ENCODE measurements at places on chromosomes 13 and 19.
A peak's percentile ranks its signal among the peaks of the same experiment; 100 is the strongest.

DNA sequence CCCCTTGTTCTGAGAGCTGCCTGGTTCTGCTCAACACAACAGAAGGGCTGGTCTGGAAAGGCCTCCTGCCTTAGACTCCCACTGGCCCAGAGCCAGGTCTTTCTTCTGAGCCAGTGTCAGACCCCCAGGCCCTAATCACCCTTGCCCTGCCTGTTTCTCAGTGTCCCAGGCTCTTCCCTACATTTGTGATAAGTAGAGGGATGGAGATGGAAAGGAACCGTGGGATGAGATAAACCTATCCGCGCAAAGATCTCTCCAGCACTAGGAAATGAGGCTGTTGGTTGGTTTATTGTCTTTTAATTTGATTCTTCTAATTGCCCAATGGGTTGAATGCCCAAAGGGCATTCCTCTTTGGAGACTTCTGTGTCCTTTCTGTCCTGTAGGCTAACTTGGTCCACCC, 470.0 kb downstream of the TSHZ3 start:
- no peak for DNase-seq

DNA sequence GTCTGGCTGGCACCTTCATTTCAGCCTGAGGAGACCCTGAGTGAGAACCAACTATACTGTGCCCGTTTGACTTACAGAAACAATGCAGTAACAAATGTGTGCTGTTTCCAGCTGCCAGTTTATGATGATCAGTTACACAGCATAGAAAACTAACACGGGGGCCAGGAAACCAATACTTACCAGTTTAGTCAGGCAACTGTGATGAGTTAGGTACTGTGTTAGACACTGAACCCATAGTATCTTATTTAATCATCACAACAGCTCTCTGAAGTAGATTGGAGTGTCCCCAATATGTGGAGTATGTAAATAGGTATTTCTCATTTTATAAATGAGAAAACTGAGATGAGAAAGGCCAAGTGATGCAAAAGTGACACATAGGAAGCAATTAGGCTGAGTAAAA, 620.9 kb upstream of the KLF12 start:
- no peak for DNase-seq

DNA sequence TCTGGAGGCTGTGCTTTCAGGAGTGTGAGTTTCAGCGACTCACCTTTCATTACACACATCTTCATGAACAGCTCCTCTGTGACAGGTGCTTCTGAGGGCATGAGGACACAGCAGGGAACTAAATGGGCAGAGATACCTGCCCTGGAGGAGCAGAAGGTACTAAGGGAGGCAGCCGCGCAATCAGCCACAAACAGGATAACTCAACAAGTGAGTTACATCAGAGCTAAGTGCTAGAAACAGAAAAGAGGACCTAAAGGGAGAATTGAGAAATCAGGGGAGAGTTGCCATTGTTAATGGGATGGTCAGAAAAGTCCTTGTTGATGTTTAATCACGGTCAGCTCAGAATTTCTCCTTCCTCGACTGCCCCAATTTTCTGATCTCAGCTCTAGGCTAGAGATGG, 42.5 kb downstream of the SYDE1 start:
- no peak for DNase-seq

DNA sequence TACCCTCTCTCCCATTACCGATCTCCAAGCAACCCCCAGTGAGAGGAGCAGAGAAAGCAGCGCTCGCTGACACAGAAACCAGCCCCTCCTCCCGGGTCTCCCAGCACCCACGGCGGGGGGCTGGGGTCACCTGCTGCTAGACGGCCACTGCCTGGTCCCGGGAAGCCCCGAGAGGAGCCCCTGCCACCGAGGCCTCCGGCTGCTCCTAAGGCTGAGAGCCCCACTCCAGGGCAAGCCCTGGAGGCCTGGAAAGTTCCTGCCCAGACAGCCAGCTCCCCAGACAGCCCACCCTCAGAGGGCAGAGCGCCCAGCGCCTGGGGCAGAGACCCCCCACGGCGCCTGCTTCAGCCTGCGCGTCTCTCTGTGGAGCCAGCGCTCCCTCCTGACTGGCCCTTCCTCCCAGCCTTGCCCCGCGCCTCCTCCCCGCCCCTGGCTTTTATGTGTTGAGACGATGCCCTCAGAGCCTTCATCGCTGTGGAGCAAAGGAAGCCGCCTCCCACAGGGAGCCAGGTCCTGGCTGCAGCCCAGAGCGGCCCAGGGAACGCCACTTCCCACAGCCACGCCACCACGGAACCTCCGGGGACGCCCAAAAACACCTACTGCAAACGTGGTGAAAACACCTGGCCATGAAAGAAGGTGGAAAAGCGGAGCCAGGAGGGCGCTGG, 51.1 kb downstream of the MLLT1 start:
- DNase-seq: peak; percentile 50

DNA sequence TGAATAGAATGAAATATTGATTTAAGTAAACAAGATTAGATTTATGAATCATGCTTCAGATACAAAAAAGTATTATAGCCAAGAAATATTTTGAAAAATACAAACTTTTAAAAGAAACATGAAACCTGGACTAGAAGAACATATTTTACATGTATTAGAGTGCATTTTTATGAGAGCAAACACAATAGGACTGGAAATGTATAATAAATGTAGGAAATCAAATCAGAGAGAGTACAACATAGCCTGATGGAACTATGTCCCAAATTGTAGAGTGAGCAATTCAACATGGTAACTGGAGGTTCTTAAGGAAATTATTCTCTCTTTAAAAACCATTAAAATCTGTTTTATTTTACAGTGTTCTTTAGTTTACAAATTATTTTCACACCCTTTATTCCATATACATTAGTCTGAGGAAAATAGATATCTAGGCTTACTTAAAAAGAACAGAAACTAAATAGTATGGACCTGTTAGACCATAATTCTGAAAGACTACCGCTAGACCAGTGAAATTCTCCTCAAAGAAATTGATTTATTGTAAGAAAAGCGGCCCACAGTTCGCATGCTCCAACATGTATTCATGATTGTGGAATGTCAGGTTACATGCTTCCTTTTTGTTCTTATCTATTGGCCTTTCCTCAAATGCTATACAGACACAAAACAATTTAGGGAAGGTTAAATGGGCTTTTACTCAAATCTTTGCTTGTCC, 1526.5 kb upstream of the SLC10A2 start:
- no peak for DNase-seq

DNA sequence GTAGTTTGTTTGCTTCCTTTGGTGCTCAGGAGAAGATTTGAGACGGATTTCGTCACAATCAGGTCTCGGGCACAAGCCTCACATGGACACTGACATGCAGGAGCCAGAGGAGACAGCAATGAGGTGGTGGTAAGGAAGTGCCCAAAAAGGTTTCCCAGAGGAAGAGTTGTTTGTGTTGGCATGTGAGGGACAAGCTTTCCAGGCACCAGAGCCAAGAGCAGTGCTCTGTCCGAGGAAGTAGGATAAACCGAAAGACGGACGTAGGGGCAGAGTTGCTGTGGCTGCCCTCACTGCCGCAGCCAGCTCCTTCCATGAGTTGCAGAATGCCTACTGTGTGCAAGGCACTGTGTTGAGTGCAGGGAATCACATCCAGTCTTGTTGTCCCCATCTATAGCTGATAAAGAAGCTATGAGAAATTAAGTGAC, 27.7 kb downstream of the SAE1 start:
- DNase-seq: no peak

All from right kidney (tissue), 9 donors.